Gastroesophageal sphincter (tissue), 4 donors: ENCODE measurements at places on chromosomes 12 and 14. TPM values are rescaled to one million over a fixed set of nuclear protein-coding genes. Genes with fewer than 3 reads are reported as not detected.
A peak's percentile ranks its signal among the peaks of the same experiment; 100 is the strongest.

DNA sequence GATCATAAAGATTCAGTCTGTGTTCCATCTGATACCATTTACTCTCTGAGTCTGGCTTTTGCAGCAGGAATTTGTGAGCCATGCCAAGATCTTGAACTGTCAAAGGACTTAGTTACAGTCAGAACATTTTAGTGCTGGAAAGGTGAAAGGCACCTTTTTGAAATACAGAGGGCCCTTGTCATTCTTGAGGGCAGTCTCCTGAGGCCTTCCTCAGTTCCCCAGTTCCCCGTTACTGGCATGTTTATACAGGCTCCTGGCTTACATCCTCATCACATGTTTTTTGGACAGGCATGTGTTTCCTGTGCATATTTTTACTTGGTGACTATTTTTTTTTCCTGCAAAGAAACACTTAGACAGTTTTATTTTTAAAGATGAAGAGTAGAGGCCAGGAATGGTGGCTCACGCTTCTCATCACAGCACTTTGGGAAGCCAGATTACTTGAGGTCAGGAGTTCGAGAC is 21.0 kb downstream of the CFAP54 start:
- peak; percentile 73 for ATAC-seq

DNA sequence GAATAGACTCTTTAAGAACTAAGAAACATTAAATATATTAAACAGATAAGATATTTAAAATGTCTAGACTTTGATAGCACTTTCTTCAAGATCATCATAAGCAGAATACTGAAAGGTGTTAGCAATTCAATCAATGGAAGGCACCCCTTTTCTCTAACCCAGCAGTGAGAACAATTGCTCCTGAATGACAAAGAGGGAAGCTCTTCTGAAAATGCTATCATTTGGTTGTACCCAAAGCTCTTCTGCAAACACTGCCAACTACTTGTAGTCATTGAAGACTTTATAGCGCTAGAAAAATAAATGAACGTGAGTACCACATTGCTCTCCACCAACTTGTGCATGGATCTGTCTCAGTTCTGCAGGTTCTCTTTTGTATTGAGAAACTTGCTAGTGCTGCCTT is 62.2 kb upstream of the LMO3 start:
- ATAC-seq: no peak

- ATAC-seq: no peak
These were observed 214.2 kb downstream of the ADAMTS20 start for GRCh38 chr12:43337571-43338444.

The OTOGL gene
- 1.7 TPM for total RNA-seq

GRCh38 chr14:52439476-52439875 is 112.8 kb downstream of the TXNDC16 start:
- ATAC-seq: no peak

The SOX5 gene
- 29.7 TPM for total RNA-seq

- ATAC-seq: no peak
These were observed 107.8 kb downstream of the GCH1 start for GRCh38 chr14:54794796-54795195.

GRCh38 chr14:24943024-24943423 is 106.9 kb downstream of the STXBP6 start:
- peak; percentile 92 for ATAC-seq

GRCh38 chr14:49954171-49954631 is 61.3 kb downstream of the ARF6 start:
- ATAC-seq: no peak

DNA sequence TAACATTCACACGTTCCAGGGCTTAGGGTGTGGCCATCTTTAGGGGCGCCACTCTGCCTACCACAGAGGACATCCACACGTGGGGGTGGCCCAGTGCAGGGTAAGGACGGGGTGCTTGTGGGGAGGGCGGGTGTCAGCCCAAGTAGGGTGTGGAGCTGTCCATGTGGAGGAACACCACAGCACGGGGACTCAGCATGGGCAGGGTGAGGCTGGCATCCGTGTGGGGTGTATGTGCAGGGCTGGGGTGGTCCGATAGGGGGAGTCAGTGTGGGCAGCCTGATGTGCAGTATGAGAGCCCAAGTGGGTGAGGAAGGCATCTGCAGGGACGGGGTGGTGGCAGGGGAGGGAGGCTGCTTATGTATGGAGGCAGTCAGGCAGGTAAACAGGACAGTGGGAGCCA is 17.7 kb downstream of the PSMC1 start:
- peak; percentile 26 for ATAC-seq

GRCh38 chr14:76498463-76498935 is 122.6 kb downstream of the ESRRB start:
- no peak for ATAC-seq

DNA sequence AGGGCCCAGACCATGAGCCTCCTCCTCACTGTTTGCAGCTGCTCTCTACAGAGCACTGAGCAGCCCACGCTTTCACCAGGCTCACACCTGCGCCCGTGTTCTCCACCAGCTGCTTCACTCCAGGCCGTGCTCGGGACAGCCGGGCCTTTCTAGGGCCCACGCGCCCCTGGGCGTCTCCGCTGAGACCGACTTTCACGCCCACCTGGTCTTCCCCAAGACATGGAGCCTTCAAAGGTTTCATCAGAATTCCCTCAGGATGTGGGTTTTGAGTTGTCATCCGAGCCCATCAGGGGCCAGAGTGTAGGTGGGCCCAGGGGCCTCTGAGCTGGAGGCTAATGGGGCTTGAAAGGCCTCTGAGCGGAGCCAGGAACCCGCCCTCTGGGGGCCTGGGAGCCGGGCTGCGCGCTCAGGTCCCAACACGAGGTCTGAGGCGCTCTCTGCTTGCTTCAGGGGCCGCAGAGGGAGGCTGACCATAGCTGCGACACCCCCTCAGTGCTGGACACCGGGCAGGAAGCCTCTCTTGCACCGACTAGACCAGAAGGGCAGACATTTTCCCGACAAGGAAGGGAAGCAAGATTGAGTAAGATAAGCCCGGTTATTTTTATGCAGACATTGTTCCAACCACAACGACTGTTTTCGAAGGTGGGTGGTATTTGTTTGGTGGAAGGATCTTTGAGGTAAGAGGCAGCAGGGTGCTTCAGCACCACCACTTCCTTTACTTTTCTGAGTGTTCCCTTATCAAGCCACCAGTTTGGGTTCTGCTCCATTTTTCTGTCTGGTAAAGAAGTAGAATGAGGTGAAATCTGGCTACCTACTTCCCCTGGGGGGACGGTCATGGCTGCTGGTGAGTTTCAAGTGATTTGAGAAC is 125.0 kb upstream of the FUT8 start:
- no peak for ATAC-seq

GRCh38 chr14:94128216-94128839 is 1.1 kb downstream of the IFI27L2 start:
- ATAC-seq: no peak

GRCh38 chr12:113276946-113277500 is 55.8 kb downstream of the TPCN1 start:
- no peak for ATAC-seq

GRCh38 chr12:69341328-69341727 is 6.9 kb upstream of the LYZ start:
- ATAC-seq: peak; percentile 53

The RAPGEF3 gene
- 29.8 TPM for total RNA-seq

- peak; percentile 62 for ATAC-seq
These were observed 103.3 kb upstream of the CCDC175 start for GRCh38 chr14:59679872-59680271.

GRCh38 chr12:109258607-109259544 is 50.2 kb downstream of the FOXN4 start:
- ATAC-seq: no peak

GRCh38 chr12:28905220-28905955 is 243.7 kb upstream of the FAR2 start:
- ATAC-seq: no peak

The PLCZ1 gene
- total RNA-seq: not detected

DNA sequence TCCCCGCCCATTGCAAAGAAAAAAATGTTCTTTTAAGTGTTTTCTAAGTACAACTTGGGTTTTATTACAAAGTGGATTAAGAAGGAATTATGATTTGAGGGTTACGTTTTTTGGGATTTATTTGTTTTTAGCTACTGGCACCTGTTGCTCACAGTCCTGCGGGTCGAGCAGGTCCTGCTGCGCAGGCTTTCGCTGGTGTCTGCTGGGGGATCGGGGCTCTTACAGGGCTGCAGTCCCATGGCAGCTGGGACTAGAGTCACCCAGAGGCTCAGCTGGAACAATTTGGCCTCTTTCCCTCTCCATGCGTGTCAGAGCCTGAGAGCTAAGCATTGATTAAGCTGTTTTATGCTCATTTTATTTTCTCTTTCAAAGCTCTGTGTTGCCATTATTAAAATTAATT is 55.6 kb upstream of the DYNC1H1 start:
- ATAC-seq: no peak

DNA sequence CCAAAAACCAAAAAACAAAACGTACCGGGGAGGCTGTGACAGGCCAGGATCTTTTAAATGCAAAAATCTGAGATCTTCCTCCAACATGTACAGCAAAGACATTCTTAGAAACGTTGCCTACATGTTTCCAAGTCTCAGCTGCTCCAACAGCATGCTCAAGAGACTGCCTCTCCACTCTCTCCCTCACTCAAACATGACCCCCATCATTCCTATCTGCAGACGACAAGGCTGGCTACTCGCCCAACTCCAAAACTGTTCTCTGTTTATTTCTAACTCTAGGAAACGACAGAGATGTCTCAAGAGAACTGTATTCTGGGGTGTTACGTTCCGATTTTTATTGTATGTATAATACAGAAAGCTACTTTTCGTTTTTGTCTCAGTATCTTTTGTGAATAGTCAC is 57.5 kb upstream of the TMCC3 start:
- peak; percentile 54 for ATAC-seq

DNA sequence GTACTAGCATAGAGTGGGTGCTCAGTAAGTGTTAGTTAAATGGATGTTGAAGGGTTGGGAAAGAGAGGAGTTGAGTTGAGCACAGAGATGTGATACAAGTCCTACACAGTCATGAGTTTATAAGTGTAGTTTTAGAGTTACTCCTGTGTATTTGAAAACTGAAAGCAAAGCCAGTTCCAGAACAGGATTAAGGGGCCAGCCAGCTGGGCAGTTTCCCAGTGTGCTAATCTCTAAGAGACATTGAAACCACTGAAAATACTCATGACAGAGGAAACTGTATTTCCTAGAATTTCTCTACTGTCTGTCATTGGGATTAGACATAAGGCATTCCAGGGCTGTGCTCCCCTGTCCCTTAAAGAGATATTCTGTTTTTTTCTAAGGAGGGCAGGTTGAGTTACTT is 101.0 kb downstream of the DERA start:
- peak; percentile 86 for ATAC-seq

DNA sequence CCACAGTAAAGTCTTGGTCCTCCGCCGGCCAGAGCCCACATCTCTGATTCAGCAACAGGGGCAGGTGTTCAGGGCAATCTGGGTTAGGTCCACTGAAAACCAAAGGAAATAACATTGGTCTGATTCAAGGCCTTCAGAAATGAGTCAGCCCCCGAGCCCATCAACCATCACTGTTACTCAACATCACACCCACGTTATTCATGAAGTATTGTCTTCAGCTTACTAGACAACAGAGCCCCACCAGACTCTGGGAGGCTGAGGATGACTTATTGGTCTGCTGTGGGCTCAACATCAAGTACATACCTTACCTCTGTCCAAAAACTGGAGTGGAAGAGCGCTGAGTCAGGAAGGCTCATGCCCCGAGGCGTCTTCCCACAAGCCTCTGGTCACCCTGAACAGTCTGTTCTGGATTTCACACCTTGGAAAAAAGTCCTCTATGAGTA is 97.5 kb downstream of the ZFP36L1 start:
- peak; percentile 86 for ATAC-seq

The SYCP3 gene
- not detected for total RNA-seq

DNA sequence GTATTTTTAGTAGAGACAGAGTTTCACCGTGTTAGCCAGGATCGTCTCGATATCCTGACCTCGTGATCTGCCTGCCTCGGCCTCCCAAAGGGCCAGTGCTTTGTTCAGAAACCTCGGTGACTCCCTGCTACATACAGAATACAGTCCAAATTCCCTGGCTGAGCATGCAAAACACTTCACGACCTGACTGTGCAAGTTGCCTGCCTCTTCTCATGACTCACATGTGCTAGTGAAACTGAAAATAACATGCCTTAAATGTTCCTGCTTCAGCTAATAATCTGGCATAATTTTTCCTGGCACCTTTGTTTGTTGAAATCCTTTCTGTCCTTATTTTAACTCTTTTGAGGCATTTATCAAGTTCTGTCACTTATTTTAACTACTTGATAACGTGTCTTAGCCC is 8.2 kb downstream of the DMAC2L start:
- ATAC-seq: peak; percentile 48

The POTEG gene
- total RNA-seq: not detected

The ZCRB1 gene
- total RNA-seq: 36.5 TPM

- no peak for ATAC-seq
These were observed 481.5 kb downstream of the NPAS3 start for GRCh38 chr14:33420051-33420627.

DNA sequence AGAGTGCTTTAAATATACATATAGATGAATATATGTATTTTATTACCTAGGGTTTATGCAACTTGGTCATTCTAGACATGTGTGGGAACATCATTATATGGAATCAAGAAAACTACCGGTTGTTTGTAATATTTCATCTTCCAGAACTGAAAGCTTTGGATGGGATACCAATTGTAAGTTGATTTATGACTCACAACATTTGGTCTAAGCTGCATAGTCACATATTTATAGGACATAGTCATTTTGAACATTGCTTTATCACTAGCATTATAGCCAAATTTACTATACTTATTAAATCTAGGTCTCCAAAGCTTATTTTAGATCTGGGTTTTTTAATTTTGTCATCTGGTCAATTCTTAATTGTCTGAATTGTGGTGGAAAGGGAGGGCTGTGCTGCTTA is 83.7 kb upstream of the PCNX4 start:
- ATAC-seq: no peak

DNA sequence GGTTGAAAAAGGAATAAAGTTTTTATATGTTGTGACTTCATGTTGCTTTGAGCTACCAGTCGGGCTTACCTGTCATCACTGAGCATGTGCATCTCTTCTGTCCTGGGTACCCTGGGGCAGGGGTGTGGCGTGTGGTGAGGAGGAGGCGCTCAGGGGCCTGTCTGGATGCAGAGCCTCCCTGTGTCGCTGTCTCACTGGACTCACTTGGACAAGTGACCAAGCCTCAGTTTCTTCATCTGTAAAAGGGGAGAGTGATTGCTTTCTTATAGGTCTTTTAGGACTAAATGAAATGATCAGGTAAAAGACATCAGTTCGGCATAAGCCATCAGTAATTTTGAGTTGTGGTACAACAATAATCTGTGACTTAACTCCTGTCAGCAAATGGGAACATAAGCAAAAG is 22.1 kb downstream of the ATP6V0A2 start:
- ATAC-seq: no peak

DNA sequence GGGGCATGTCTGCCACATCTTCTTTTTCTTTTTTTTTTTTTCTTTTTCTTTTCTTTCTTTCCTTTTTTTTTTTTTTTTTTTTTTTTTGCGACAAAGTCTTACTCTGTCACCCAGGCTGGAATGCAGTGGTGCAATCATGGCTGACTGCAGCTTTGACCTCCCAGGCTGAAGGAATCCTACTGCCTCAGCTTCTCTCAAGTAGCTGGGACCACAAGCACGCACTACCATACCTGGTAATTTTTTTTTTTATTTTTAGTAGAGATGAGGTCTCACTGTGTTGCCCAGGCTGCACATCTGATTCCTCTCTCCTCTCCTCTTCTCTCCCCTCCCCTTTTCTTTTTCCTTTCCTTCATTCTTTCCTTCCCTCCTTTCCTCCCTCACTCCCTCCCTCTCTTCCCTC is 18.5 kb downstream of the SLC15A5 start:
- no peak for ATAC-seq
